ENCODE measurements at places on chromosomes 16 and 17.
A peak's percentile ranks its signal among the peaks of the same experiment; 100 is the strongest.

GRCh38 chr17:27513849-27514248 lies 57.6 kb downstream of the KSR1 start:
- DNase-seq: no peak

DNA sequence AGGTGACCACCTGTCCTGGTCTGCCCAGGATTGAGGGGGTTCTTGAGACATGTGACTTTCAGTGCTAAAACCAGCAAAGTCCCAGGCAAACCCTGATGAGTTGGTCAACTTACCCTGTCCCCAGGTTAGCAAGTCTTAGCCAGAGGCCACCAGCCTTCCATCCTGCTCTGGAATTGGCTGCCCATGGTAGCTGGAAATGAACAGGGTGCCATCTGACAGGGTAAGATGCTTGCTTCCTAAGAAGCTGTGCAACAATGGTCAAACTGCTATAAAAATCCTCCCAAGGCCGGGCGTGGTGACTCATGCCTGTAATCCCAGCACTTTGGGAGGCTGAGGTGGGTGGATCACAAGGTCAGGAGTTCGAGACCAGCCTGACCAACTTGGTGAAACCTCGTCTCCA lies 22.8 kb upstream of the MTMR4 start:
- DNase-seq: no peak

DNA sequence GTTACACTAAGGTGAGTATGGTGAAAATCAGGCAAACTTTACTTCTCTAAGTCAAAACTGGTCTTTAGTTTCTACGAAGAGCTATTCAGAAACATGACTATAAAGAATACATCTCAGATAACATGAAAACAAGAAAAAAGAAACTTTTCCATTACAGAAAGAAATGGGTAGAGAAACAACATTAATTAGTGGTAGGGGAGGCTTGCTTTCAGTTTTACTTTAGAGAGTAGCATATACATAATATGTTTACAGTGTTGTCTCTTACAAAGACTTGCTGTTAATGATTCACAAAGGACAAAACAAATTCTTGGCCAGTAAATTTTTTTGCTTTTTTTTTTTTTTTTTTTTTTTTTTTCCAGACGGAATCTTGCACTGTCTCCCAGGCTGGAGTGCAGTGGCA lies 34.2 kb downstream of the CRLF3 start:
- peak; percentile 44 for DNase-seq

- DNase-seq: no peak
These were observed 3.8 kb downstream of the SF3B3 start for GRCh38 chr16:70527315-70527996.
